ENCODE measurements at places on chromosomes 11 and 22.

DNA sequence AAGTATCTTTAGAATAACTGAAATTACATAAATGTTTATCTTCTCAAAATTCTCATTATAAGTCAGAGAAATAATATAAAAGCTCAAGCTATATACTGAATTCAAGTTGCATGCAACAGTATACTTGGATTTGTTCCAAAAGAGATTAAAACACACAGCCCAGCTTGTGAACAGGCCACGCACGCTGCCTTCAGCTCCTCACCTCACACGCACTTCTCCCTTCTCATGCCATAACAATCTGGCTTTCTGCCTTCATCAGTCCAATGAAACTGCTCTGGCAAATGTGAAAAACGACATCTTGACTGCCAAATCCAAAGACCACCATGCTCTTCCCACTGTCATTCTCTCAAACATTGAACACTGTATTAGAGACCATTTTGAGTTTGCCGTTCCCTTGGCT lies 22.1 kb downstream of the ATP6V1E1 start:
- no peak for DNase-seq

GRCh38 chr11:10973416-10973815 lies 115.6 kb upstream of the ZBED5 start:
- no peak for DNase-seq

DNA sequence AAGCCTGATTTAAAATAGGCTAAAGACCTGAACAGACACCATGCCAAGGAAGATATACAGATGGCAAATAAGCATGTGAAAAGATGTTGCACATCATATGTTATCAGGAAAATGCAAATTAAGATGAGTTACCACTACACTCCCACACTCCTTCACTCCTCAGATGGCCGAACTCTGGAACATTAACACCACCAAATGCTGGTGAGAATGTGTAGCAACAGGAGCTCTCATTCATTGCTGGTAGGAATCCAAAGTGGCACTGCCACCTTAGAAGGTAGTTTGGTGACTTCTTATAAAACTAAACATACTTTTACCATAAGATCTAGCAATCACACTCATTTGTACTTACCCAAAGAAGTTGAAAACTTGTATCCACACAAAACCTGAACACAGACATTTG lies 2047.3 kb downstream of the LRRC4C start:
- no peak for DNase-seq

GRCh38 chr22:45762545-45763235 lies 91.1 kb downstream of the ATXN10 start:
- no peak for DNase-seq

DNA sequence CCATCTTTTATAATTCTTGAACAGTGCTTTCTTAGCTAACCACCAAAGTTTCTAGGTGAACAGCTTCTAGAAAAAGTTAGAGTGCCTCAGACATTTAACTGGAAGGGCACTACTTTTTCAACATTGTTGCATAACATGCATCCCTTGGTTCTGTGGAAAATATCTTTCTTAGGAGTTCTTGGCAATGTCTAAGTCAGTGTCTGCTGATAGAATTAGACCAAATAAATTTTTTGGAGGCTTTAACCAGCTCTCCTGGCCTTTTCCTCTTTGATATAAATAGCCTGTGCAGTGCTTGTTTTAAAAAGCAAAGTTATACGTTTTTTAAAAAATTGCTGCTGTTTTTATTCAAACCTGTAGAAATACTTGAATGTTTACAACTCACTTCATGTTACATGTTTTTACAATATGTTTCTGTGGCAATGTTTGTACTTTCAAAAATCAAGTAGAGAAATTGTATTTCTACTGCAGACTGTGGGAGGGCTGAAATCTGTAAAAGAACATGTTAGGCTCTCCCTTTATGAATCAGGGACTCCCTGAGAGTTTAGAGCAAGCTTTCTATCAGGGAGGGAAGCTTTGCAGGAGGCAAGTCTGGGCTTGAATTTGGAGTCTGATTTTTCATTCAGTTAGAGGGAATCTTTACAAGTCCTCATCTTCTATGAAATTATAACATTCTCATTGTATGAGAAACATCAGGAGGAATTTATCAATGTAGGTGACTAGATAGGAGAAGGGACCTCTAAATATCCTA lies 16.3 kb upstream of the PANX1 start:
- DNase-seq: no peak

- no peak for DNase-seq
Observed at GRCh38 chr22:26439559-26439958, 10.5 kb downstream of the ASPHD2 start.

- no peak for DNase-seq
Observed at GRCh38 chr11:876545-876944, 33.9 kb downstream of the TSPAN4 start.

GRCh38 chr22:19715188-19715930 lies 1.1 kb downstream of the SEPTIN5 start:
- DNase-seq: no peak

DNA sequence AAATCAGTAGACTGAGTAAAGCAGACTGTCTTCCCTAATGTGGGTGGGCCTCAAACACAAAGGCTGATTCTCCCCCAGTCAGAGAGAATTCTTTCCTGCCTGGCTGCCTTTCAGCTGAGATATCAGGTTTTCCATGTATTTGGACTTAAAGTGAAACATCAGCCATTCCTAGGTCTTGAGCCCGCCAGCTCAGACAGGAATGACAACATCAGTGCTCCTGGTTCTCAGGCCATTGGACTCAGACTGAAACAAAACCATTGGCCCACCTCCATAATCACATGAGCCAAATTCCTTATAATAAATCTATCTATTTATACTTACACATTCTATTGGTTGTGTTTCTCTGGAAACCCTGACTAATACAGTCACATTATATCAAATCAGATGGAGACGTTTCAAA lies 56.7 kb upstream of the CLPB start:
- no peak for DNase-seq

DNA sequence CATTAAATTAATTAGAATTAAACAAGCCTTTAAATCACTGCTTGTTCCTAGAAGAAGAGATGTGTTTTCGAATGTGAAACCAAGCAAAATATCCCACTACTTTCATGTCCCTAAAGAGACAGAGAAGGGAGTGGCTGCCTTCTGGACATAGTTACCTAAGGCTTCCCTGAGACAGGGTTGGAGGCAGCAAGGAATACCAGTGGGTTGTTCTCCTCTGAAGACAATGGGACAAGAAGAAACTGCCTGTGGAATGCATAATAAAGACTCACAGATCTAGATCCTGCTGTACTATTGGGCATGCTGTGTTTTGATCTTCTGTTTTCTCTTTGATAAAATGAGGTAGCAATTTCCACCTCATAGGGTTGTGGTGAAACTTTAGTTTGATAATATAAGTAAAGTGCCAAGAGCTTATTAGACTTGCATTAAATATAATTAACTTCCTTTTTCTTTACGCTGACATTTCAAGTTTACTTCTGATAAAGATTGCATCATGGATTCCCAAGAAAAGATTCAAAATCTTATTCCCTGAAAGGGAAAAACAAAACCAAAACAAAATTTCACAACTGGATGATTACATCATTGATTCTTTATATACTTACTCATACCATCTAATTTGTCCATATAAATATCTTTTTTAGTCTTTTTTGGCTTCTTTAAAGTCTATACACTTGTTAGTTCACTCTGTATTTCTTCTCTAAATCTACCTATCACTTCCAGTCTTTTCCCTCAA lies 621.3 kb downstream of the ETS1 start:
- DNase-seq: no peak

GRCh38 chr11:83157594-83158356 lies 844 bp downstream of the PCF11 start:
- peak; percentile 55 for DNase-seq

DNA sequence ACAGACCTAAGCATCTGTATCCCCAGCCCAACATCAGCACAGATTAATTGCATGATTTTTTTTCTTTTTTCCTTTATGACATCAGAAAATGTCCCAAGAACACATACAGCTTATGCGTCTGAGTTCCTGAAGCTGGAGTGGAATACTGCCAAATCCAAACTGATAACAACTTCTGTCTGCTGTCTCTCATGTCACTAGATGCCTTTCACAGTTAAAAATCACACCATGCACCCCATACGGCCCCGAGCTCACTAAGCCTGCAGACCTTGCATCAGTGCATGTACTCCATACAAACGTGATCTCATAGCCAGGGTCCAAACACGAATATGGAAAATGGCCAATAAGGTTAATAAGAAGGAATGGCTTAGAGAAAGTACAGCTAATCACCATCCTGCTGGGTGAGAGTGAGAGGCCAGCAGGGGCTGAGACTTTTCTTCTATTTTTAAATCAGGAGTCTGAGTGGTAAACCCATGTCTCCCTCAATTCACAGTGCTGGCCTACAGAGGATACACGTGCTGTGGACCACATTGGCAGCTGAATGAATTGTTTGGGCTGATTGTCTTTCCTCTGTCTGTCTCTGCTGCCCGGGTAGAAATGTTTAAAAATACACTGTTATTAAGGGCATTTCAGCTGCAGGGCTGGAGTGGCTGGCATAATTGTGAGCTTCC lies 350.6 kb upstream of the RAG2 start:
- no peak for DNase-seq
